NCI-H524 (cell line): ENCODE measurements at places on chromosomes 5 and 9.

DNA sequence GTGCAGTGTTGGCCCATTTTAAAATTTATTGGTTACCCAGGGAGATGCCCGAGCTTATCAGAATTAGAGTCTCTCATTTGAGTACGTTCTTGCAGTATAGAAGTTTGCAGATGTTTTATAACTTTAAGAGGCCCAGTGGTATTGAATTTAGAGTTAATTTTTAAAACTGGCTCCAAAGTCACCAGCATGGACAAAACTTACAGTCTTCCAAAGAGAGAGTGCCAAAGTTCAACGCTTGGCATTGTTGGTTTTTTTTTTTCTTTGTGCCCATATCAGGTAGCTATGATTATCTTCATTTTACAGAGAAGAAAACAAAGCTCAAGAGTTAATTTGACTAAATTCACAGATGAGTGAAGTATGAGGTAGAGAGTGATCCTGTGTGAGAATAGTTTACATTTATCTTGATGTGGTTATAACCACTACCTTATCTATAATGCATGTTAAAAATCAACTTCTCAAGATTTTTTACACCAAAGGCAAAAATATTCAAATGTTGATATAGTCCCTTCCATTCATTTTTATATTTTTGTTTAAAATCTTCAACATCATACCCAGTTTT lies 273.7 kb upstream of the DMRT1 start:
- no peak for DNase-seq

GRCh38 chr5:116456036-116456435 lies 118.6 kb downstream of the SEMA6A start:
- DNase-seq = no peak

GRCh38 chr9:16120231-16120641 lies 567.4 kb downstream of the CCDC171 start:
- no peak for DNase-seq

DNA sequence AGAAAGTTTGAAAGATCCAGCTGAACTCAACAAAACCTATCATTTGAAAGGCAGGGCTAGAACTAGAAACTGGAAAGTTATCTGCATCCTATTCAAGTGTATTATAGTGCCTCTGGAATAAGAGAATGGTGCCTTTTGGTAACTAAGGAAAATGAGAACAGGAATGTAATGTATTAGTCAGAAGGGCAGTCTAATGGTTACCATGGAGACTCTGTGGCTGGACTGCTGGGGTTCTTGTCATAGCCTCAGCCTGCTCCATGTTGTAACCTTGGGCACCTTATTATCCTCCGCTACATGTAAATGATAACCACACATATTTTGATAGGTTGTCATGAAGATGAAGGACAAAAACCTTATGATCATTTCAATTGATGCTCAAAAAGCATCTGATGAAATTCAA lies 24.6 kb upstream of the IFNB1 start:
- DNase-seq = no peak

DNA sequence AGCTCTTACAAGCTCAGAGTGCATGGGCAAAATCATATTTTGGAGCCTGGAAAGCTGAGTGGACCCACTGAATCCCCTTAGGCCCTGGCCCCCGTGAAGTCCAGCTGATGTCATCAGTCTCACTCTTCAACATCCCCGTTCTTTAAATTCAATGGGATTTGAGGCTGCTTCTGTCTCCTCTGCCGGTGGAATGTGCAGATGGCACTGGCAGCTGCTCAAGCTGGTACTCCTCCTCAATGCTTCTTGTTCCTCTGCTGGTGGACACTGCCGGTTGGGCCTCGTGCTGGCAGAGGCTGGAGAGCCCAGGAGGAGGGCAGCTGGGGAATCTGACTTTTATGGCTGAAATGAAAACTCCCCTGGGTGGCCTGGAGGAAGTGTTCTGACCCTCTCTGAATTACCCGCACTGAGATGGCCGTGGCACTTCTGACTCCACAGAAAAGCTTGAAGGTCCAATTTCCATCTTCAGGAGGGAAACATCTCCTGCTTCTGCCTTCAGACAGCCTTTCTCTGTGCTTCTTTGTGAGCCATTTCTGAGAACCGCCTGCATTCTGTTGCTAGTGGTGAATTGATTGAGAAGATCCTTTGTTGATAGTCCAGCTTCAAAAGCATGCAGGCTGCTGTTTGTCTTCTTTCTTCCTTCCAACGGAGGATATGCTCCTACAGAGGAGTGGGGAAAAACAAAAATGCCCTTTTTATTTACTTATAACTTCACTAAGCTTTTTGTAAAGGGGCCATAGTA lies 298.9 kb downstream of the TMEM38B start:
- DNase-seq = peak; percentile 95

DNA sequence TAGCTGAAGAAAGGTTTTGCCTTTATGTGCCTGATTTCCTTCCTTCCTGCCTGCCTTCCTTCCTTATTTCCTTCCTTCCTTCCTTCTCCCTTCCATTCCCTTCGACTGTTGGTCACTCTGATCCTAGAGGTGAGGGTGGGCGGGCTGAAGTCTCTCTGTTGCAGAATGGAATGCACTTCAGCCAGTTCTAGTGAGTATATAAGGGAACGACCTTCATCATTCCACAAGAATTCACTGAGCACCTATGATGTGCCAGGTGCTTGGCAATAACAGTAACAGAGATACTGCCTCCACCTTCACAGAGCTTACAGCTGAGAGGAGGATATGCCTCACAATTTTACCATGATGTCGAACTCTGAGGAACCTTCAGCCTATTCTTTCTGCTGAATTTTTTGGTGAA lies 8.7 kb upstream of the OR5C1 start:
- no peak for DNase-seq

DNA sequence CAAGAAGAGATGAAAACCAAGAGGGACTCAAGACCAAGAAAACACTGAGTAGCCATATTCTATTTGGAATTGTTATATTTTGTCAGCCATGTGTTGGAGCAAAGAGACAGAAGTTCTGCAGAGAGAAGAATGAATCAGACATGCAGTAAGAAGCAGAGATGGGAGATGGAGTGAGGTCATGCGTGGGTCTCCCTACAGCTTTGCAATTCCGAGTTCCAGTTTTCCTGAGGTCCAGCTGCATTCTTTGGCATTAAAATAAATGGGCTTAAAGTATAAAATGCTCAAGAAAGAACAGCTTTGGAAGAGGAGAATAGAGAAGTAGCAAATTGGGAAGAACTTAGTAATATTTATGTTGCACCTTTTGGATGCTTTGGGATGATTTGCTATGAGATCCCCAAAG lies 361.6 kb downstream of the NPR3 start:
- DNase-seq = no peak

- DNase-seq = no peak
Measured at GRCh38 chr5:1330146-1330846, 14.6 kb downstream of the CLPTM1L start.

DNA sequence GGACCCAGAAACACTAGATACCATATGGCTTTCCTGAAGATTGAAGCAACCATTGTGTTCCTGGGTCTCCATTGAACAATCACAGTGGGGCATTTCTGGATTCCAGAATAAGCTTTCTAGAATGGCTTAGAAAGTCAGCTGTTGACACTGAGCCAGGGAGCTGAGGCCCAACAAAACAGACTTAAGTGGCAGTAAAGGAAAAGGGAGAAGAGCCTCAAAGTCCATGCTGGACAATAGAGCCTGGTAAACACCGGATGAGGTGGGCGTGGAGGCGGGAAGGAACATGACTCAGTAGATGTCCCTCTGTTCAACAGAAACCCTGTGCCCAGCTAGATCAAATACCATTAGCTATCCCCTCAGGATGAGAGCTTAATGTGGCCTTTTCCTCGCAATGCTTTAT lies 14.8 kb downstream of the SPARC start:
- peak; percentile 17 for DNase-seq

- no peak for DNase-seq
Measured at GRCh38 chr9:135043345-135043744, 44.1 kb upstream of the OLFM1 start.

- peak; percentile 44 for DNase-seq
Measured at GRCh38 chr9:91433180-91433579, 9.5 kb upstream of the NFIL3 start.

- DNase-seq = no peak
Measured at GRCh38 chr9:107222020-107222522, 61.0 kb upstream of the RAD23B start.

- DNase-seq = peak; percentile 76
Measured at GRCh38 chr5:93677359-93677891, 64.0 kb downstream of the POU5F2 start.

DNA sequence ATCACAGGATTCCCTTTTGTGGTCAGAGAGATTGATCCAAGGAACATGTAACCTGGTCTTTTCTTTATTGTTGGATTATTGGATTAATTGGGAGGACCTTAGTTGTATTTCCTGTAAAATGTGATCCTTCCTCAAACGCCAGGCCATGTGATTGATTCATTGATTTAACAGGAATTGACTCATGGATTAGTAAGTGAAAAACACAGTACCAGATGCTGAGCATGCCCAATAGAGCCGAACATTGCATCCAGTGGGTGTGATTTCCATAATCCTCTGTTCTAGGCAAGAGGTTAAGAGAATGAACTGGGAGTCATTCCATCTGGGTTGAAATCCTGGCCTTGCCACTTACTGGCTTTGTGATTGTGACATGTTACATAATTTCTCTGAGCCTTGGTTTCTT lies 522.3 kb downstream of the MAT2B start:
- DNase-seq = peak; percentile 64

GRCh38 chr9:100714372-100715099 lies 136.7 kb downstream of the CAVIN4 start:
- peak; percentile 72 for DNase-seq

DNA sequence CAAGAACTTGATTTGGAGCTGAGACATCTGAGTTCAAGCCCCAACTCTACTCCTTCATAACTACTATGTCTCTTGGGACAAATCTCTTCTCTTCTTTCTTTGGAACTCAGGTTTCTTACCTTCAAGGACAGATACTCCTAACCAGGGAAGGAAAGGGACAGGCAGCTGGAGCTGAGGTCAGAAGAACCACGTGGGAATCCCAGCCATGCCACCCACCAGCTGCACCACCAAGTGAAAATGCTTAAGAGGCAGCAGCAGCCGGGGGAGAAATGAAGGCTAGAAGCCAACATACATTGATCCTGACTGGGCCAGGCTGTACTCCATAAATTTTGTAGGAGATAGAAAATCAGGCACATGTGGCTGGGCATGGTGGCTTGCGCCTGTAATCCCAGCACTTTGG lies 9.6 kb upstream of the OR5C1 start:
- no peak for DNase-seq
